ENCODE measurements at places on chromosomes 6 and 20. TPM values are rescaled to one million over a fixed set of nuclear protein-coding genes. Genes with fewer than 3 reads are reported as not detected.

Gene SCAF8
- 23.5 TPM for total RNA-seq

Gene TINAG
- not detected for total RNA-seq

Gene FAM162B
- 3.2 TPM for total RNA-seq

Gene POPDC3
- total RNA-seq, result 25.8 TPM

Gene MAK
- under 0.01 TPM for total RNA-seq

Gene FNDC11
- 0.28 TPM for total RNA-seq

Gene ETV7
- total RNA-seq, result 0.18 TPM

Gene TMEM74B
- not detected for total RNA-seq

Gene ESR1
- not detected for total RNA-seq

Gene RPN2
- total RNA-seq, result 232 TPM

Gene ACSS1
- total RNA-seq, result 0.56 TPM

Gene FOXA2
- not detected for total RNA-seq

Gene PARD6B
- total RNA-seq, result 0.90 TPM

Gene OR2H2
- total RNA-seq, result not detected

Gene OTOR
- total RNA-seq, result not detected

Gene PNLDC1
- total RNA-seq, result not detected

Gene ACTL10
- 0.18 TPM for total RNA-seq

Gene ROS1
- under 0.01 TPM for total RNA-seq

Gene RNF39
- total RNA-seq, result not detected

Gene TRAM2
- total RNA-seq, result 77.2 TPM

Gene SYCP2
- total RNA-seq, result 0.56 TPM

All from IMR-90 (cell line).